CD4-positive, alpha-beta T cell treated with Interleukin-12 subunit alpha and Interleukin-12 subunit beta, for 1 hour (primary cell): ENCODE measurements at places on chromosomes 1 and 21.

- DNase-seq = no peak
Measured at GRCh38 chr1:30046751-30047150, 676.6 kb downstream of the MATN1 start.

DNA sequence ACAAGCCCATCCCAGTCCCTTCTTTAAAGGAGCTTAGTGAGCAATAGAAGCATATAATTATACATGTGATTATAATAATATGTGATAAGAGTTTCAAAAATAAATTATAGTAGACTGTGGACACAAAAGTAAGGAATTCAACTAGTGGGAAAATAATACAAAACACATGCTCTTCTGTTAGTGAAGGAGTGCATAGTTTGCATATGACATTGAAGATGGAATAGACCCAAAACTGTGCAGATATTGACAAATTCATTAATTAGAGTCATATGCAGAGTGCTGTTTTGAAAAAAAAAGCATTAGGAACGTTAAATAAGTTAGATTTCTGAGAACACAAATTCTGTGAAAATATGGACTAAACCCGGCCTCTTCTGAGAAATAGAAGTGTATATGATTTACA lies 278.8 kb downstream of the ASTN1 start:
- no peak for DNase-seq

GRCh38 chr21:43892334-43892733 lies 27.3 kb downstream of the AGPAT3 start:
- DNase-seq = no peak

- DNase-seq = peak; percentile 58
Measured at GRCh38 chr1:159826441-159827101, at the start of gene SLAMF8. Gene SLAMF8 (plus strand): TSS chr1:159826873. CDS start chr1:159826899, 26 bp downstream.

- no peak for DNase-seq
Measured at GRCh38 chr1:109652402-109652801, 3.5 kb upstream of the GSTM4 start.

GRCh38 chr1:222028116-222028515 lies 286.2 kb upstream of the DUSP10 start:
- no peak for DNase-seq

DNA sequence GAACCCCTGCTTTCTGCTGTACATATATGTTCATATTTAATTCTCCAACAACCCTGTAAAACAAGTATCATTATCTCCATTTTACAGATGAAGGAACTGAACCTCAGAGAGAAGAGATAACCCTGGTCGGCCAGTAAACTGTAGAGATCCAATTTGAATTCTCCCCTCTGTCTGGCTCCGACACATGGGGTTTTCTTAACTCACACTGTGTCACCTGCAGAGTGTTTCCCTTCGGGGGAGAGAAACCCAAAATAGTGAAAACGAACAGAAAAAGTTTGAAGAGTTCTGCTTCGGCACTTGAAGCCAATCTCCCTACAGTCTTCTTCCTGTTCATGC lies 17.4 kb upstream of the BCAR3 start:
- no peak for DNase-seq

DNA sequence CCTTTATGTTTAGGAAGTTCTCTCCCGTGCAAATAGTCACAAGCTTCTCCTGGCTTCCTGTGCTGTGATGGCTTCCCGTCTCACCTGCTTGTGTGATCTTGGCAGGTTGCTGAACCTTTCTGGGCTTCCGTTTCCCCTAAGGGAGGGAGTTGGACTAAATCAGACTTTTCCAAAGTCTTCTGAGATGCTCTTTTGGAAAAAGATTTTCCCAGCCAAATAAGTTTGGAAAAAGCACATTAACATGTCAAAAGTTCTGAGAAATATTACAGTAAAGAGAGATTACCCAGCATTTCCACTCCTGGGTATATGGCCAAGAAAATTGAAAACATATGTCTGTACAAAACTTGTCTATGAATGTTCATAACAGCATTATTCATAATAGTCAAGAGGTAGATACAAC lies 36.0 kb upstream of the TENT5C start:
- DNase-seq = no peak

- no peak for DNase-seq
Measured at GRCh38 chr1:159981351-159982055, 27.5 kb upstream of the SLAMF9 start.

DNA sequence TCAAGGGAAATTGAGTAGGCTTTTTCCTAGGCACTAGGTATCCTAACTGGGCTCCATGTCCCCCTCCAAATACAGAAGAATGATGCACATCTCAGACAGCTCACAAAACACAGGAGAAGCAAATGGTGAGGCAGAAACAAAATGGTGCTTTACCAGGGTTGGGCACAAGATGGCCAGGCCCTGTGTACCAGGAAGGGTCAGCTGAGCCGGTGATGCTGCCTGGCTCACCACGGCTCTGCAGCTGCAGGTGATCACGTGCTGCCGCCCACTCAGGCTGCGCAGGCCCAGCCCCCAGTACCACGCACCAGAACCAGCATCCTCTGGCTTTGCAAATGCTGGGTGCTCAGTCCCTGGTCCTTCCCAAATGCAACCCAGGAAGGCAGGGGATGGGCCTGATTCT lies 993 bp upstream of the DSCAM start:
- no peak for DNase-seq

DNA sequence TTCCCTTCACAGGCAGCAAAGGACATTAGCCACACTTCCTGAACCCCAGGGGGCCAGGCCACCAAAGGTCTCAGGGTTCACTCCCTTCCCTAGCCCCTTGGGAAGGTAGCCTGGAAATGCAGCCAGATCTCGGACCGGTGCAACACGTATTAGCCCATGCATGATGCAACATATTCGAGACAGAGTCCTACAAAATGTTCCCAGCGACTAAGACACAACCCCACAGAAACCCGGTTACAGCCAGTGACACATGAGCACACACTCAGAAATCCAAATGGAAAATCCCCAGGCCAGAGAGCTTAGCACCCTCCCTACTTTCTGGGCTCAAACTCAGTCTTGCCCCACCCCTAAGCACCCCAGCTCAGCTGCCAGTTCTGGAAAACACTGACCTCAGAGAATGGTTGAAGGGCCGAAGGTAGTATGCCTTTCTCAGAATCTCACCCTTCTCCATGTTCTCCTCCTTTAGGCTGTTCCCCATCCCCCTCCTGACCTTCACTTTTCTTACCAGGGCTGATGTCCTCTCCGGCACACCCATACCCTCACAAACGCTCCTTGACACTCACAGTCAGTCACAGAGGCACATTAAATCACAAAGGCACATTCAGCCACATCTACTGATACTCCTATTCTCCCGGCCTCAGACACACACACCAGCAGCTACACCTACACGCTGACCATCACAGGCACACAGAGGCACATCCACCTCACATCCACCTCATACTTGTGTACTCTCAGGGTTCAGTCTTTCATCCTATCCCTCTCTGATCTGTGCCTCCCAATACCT lies at the start of gene TSPAN1:
TSS of gene TSPAN1 (plus strand) at position 640 of the 784 bp plus-strand sequence. CDS start 6,021 bp downstream, outside the sequence.
- no peak for DNase-seq

- no peak for DNase-seq
Measured at GRCh38 chr1:229186373-229187056, 84.4 kb upstream of the RAB4A start.

- DNase-seq = no peak
Measured at GRCh38 chr1:208206092-208206698, 38.0 kb downstream of the PLXNA2 start.

DNA sequence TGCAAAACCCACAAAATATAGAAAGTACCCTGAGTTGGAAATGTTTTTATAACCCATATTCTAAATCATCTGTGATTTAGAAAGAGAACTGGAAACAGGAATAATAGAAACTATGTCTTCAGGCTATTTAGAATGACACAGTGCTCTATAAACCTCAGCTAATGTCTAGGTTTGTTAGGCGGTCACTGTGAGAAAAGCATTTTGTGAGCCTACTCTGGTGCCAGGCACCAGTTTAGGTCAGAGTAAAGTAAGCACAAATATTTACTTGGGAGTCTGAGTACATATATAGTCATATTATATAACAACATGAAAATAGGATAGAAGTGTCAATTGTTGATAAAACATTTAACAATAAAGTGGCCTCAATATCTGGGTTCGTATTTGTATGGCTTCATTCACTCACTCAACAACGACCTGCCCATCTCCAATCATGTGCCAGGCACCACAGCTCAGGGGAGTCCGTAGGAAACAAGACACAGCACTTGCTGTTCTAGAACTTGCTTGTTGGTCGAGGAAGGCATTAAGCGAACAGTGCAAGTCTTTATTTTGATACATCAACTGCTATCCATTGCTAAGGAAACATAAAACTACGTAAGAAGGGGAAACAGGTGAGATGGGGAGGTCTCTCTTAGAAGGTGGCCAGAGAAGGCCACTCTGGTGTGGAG lies 37.2 kb downstream of the GNB1 start:
- no peak for DNase-seq

DNA sequence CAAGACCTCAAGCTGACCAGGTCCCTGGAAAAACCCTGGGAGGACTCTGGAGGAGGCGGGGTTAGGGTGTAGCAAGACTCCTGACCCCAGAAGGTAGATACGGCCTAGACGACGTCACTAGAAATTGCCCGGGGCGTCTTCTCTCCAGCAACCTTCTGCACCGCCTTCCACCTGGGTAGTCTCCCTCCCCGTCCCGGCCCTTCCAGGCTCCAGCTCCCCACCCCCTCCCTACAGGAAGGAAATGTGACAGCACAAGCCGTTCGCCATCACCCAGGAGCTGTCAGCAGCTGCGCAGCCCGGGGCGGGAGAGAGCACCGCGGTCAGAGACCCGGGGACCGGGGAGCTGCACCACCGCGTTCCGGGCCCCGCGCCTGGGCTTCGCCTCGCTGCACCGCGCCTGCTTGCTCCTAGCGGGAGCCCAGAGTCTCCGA lies 20.0 kb downstream of the SERTAD4 start:
- DNase-seq = no peak

GRCh38 chr1:54041806-54042205 lies 11.2 kb downstream of the TMEM59 start:
- DNase-seq = no peak
